ENCODE measurements at places on chromosomes 3 and 15. TPM values are rescaled to one million over a fixed set of nuclear protein-coding genes. Genes with fewer than 3 reads are reported as not detected.

ZNF620 gene
- total RNA-seq, result 1.3 TPM

SNTN gene
- not detected for total RNA-seq

BBS4 gene
- total RNA-seq, result 4.3 TPM

SLC22A14 gene
- not detected for total RNA-seq

GNAT1 gene
- total RNA-seq, result not detected

PSMA4 gene
- total RNA-seq, result 43.7 TPM

TRH gene
- total RNA-seq, result not detected

CPEB1 gene
- not detected for total RNA-seq

CPB1 gene
- not detected for total RNA-seq

HESX1 gene
- total RNA-seq, result 23.9 TPM
